NCI-H226 (cell line): ENCODE measurements at places on chromosomes 3 and 15.

DNA sequence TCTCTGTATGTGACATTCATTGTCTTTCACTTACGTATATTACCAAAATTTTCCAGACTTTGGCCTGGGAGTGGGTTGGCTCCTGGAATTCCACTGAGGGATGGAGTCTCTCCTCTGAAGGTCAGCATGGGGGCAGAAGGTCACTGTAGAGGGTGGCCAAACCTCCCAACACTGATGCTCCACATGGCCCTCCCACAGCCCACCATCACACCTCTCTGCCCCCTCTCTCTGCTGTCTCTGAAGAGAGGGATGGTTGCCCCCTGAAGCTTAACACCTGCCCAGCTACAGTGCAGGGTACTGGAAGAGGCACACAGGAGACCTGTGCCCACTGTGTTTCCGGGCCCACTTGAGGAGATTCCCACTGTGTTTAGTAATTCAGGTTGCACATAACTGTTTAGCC, 52.2 kb downstream of the CMTM6 start:
- DNase-seq, result no peak

- DNase-seq, result no peak
These were observed 261.0 kb downstream of the TLE3 start for GRCh38 chr15:69836526-69837230.

- DNase-seq, result no peak
These were observed 11.6 kb upstream of the DLL4 start for GRCh38 chr15:40917585-40917984.

DNA sequence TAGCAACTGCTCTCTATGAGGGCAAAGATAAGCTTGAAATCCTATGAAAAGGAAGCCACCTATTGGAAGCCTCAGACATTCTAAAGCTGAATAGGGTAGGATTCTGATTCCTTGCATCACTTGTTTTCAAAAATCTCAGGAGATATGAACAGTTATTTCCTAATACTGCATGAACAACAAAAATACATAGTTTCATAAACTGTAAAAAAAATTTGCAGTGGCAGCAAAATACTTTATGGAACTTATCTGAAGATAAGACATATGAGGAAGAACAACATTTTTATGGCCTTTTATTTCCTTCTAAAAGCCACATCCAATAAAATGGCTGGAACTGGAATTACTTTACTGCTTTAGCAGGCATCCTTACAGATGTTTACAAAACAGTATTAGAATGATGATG, 29.9 kb downstream of the AP3S2 start:
- DNase-seq, result no peak

GRCh38 chr3:184785890-184786279, 26.1 kb upstream of the VPS8 start:
- no peak for DNase-seq

DNA sequence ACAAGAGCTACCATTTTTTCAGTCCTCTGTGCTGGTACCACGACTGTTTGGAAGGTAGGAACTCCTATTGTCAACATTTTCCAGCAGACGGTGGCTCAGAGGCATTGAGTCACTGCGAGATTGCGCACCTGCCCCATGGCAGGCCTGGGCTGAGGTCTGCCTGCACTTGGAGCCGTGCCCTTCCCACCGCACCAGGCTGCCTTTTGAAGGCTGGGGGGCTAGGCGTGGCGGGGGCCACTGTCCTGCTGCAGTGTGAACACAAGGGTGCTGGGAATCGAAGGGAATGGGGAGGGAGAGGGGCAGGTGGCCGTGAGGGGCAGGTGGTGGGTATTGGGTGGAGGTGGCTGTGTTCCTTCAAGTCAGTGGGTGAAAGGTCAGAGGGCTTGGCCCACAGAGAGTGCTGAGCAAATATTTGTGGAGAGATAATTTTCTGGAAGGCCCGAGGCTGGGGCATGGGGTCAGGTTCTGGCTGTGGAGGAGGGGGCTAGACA, 16.3 kb downstream of the SNX33 start:
- DNase-seq, result no peak

DNA sequence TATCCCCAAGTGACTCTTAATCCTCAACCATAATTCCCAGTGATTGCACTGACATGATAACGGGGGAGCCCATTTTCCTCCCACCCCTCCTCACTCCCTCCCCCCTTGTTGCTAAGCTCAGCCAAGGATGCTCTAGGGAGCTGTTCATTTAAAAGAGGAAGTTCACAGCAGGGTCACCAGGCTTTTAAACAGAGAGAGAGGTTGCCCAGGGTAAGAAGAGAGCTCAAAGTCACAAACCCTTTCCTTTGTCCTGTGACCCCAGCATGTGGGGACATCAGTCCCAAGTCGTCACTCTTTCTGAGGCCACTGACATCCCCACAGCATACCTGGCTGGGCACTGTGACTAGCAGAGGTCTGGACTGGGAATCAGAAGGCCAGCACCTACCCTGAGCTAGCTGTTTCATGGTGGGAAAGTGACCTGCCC, 144.1 kb downstream of the RORA start:
- DNase-seq, result no peak

DNA sequence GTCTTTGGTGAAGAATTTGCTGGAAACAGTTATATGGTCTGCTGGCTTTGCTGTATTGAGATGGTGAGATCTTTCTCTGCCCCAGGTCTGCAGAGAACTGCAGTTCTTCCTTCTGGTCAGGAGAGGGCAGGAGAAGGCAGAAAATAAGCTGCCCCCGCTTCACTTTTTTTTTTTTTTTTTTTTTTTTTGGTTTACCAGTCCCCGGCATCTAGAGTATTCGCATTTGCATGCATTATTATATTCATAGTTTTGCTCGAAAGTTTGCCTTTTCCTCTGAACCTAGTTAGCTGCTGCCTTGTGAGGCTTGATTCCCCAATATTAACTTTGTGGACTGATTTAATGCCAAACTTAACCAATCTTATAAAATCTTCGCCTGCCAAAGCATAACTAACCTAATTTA, 10.6 kb upstream of the PARL start:
- no peak for DNase-seq
